Activated CD4-positive, alpha-beta T cell treated with anti-CD3 and anti-CD28 coated beads, Interleukin-2, amount 50 U/mL, for 16 hours (primary cell): ENCODE measurements at places on chromosomes 2 and 18.

GRCh38 chr2:213306316-213306942, 22.2 kb downstream of the SPAG16 start:
- DNase-seq, result no peak

GRCh38 chr2:15944325-15945017, 4.1 kb downstream of the MYCN start:
- no peak for DNase-seq

DNA sequence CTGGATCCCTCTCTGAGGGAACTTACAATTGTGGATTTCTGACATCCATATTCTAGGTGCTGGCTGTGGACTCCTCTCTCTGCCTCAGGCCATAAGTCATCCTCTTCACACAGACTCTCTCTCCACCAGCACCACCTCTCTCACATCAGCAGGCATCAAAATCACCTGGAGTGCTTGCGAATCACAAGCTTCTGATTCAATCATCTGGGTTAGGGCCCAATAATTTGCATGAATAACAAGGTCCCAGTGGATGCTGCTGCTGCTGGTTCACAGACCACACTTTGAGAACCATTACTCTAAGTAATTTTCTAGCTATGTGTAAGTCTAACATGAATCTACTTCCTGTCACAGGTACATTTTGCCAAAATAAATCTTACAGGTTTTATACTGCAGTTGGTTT, 214.9 kb downstream of the DSEL start:
- DNase-seq, result no peak

DNA sequence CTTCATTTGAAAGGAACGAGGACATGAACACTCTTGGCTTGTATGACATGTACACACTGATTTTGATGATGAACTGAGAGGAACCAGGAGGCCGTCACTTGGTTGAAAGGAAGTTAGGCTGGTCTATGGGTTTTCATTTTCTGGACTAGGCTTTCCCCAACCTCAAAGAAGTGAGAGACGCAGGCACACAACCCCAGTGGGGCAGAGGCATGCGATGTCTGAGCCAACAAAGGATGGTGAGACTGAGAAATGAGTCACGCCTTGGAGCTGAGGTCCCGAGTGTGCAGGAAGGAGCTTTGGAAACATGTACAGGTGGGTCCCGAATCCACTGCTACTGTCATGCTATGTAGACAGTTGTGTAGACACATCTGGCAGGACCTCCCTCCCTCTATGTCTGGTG, 24.1 kb downstream of the SIGLEC15 start:
- no peak for DNase-seq

DNA sequence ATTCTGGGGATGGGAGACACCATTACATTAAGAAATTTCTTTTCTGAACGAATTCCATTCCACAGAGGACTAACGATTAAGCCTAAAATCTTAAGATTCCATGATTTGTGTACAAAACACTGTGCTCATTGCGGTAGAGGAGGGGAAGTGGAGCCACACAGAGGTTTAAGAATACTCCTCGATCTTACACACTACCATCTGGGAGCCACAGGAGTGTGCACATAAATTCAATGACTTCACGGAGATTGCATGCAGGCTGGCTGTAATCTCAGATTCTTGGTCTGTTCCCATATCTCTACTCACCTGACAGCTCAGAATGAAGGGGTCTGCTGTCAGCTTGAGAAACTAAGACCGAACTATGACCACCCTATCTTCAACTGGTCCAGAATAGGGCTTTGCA, 762 bp downstream of the VPS4B start:
- DNase-seq, result no peak

DNA sequence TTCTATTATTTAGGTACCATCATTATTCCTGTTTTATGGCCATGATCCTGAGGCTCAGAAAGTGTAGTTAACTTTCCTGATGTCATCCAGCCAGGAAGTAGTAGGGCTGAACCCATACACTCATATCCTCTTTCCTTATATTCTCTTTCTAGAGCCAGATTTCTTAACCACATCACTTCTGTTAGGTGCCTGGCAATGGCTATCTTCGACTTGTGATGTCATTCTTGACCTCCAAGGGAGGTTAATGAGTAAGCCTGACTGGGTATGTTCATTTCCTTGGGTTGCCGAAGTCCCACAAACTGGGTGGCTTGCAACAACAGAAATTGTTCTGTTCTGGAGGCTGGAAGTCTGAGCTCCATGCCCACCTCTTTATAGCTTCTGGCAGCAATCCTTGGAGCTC, 43.4 kb downstream of the ITGB6 start:
- DNase-seq, result no peak

GRCh38 chr18:55487997-55488396, 100.0 kb downstream of the TCF4 start:
- DNase-seq, result no peak

DNA sequence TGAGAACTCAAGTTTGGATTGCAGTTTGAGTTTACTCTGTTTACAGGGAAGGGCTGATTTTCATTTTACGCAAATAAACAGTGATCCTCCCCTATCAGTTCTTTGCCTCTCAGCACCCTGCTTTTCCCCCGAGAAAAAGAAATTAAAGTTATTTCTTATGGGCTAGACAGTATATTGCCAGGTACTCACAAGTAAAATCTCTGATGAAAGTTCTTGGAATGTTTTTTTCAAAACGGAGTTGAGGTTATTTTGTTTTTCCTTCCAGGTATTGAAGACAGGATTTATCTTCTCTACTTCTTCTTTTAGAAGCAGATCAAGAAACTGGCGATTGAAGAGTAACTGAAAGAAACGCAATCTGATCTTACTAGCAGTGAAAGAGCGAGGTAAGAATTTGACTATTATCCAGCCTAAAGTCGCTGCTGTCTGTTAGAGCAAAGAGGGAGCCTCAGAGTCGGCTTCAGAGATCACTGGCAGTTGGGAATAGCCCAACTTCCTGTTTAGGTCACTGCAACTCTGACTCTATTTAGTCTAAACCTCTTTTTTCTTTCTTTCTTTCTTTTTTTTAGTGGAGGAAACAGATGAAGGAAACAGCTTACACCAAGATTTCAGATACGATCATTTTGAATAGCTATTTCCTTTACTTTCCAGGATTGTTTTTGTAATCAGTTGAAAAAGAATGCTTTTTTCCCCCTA, at the start of gene TFPI:
TFPI (minus strand) TSS at position 425 of the 693 bp plus-strand sequence. CDS start 50,667 bp downstream, outside the sequence.
- no peak for DNase-seq

- no peak for DNase-seq
Observed at GRCh38 chr2:33644215-33644614, 45.1 kb upstream of the FAM98A start.

- no peak for DNase-seq
Observed at GRCh38 chr2:233814056-233814835, 36.1 kb downstream of the MROH2A start.

DNA sequence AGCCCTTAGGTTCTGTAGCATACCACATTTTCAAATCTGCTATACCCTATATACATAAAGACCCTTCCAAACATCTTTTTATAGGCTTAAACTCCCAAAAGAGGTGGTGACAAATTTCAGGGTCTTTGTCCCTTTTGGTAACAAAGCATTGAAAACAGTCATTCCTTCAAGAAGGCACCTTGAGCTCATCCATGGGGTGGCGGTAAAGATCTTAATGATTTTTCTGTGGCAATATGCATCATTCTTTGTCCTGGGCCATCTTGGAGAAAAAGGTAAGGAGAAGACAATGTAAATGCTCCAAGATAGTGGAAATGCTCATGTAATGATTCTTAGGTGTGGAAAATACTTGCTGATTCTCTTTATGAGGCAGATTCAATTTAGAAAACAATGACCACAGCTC, 890.5 kb downstream of the CNTNAP5 start:
- DNase-seq, result no peak

DNA sequence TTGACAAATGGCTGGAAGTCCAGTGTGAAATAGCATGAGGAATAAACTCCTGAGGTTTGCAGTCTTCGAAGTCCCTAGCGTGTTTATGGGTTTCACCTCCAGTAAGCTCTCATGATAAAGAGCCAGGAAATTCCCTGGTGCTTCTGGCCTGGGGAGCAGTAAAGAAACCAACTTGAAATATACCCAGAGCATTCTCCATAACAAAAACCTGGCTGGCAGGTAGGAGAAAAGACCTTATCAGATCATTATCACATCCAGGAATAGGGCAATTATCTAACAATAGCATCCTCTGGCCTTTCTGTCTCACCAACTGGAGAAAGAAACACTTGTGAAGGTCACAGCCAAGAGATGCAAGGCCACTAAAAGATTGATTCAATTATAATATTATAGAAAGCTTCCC, 513.6 kb upstream of the LRRTM4 start:
- DNase-seq, result no peak

DNA sequence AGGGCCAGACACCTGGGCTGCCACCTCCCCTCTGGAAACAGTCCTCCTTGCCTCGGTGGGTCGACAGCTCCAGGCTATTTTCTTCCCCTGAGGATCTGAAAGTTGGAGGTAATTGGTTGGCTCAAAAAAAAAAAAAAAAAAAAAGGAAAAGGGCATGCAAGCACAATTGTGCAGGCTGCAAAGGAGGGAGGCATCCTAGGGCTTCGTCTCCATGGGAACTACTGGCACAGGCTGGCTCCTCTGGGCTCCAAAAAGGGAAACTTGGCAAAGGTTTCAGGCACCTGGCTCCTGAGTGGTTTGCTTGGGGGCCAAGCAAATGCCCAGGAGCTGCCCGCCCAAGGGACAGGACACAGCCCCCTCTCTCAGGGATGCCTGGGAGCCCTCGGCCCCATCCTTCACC, 1.1 kb upstream of the KCNIP3 start:
- no peak for DNase-seq

DNA sequence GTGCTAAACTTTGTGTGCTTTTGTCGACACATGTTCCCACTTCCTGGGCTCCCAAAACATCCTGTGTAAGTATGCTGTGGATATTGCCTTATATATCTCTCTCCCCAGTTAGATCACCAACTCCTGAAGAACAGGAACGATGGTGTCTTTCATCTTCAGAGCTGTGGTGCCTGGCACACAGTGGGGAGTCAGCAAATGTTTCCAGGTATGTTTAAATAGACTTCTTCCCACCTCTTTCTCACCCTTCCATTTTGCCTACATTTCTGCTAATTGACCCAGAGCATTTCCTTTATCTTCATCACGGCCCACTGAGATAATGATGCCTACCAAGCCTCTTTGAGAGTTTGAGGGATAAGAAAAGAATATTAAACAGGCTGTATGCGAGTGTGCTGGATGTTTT, 60.7 kb downstream of the RND3 start:
- no peak for DNase-seq

DNA sequence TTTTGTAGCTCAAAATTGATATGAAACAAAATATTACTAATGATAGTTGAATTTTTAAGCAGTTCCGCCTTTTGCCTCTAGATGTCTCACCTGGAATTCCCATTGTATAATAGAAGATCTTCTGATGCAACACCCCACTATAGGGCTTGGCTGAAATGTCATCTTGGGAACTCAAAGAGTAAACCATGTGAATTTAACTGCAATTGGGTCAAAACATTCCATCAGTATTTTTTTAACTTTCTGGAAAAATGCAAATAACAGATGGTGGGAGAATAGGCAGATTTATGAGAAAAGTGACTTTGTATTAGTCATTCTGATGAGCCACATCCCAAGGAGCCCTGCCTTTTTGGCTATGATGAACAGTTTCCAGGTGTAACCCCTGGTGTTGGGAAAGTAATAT, 489.9 kb downstream of the NYAP2 start:
- peak; percentile 3 for DNase-seq

- no peak for DNase-seq
Observed at GRCh38 chr18:62610701-62611411, 88.0 kb downstream of the ZCCHC2 start.

GRCh38 chr18:44520981-44521667, 159.6 kb upstream of the SETBP1 start:
- DNase-seq, result no peak

DNA sequence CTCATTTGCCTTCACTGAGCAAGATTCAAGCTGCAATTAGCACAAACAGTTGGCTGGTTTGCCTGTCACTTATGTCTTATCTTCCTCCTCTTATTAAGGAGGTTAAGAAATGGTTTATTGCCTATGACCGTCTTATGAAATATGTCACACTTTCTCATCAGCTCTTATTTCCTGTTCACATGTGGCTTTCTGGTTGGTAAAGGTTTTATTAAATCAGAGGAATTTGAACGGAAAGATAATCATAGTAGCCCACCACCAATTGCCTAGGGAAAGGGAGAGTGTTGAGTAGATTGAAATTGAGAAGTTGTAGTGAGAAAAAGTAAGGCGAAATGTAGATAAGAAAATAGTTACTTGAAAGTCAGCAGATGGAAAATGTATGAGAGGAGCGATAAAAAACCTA, 4.2 kb upstream of the IL1R1 start:
- peak; percentile 54 for DNase-seq

GRCh38 chr2:106332054-106332453, 136.2 kb downstream of the RGPD3 start:
- no peak for DNase-seq

- no peak for DNase-seq
Observed at GRCh38 chr2:158989165-158989564, 20.7 kb downstream of the TANC1 start.

GRCh38 chr2:72744049-72744448, 81.8 kb downstream of the EXOC6B start:
- no peak for DNase-seq

DNA sequence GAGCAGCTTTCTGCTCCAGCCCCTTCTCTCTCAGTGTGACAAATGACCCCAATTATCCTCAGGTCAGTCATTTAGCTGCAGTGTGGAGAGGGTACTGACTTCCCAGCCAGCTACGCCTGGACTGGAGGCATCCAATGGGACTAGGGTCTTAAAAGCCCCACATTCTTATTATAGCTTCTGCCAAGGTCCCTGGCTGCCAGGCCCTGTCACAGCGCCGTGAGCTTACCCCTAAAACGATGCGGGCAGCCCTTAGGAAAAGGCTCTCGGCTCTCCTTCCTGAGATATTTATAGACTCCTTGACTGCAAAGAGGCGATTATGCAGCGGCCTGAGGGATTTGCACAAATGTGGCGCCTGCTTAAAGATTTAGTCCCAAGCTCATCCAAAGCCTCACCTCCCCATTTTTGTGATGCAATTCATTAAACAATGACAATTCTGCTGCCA, 69.2 kb upstream of the EDAR start:
- DNase-seq, result no peak

DNA sequence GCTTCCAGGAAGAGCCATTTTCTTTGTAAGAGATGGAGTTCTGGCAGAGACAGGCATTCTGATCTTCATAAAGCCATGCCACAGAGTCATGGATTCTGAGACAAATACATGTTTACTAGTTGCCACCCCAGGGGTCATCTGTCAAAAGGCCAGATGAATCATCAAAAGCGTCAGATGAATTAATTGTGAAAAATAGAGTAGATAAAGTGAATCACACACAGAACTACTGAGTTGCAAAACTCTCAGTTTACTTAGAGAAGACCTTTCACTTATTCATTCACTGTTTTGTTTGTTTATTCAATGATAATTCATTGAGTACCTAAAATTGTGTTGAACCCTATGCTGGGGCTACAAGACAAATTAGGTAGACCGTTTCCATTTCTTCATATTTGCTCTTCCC, 157.7 kb upstream of the SERPINE2 start:
- DNase-seq, result no peak
